CD8-positive, alpha-beta memory T cell (primary cell): ENCODE measurements at places on chromosomes 16 and 17. TPM values are rescaled to one million over a fixed set of nuclear protein-coding genes. Genes with fewer than 3 reads are reported as not detected.

DNA sequence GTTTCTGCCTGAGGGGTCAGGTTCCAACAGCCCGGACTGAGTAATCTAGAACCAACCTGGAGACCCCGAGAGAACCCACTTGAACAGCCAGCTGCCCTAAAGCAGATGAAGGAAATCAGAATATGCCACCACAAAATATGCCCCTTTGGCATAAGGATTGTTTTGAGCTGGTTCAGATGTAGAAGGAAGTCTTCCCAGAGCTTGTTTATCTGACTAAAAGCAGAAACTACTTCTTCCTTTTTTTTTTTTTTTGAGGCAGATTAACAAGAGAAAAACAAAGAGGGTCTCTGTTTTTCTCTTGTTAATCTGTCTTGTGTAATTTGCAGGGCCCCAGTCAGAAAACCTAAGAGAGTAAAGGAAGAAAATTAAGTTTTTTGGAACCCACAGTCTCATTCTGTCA, 53.0 kb downstream of the PECAM1 start:
- peaks cover 3% of the 10 kb centered on the region for H3K36me3 ChIP-seq
- no peak overlapping the region for H3K27ac ChIP-seq
- no peaks in the 10 kb centered on the region for H3K4me1 ChIP-seq
- H3K27me3 ChIP-seq: no peaks in the 10 kb centered on the region

DNA sequence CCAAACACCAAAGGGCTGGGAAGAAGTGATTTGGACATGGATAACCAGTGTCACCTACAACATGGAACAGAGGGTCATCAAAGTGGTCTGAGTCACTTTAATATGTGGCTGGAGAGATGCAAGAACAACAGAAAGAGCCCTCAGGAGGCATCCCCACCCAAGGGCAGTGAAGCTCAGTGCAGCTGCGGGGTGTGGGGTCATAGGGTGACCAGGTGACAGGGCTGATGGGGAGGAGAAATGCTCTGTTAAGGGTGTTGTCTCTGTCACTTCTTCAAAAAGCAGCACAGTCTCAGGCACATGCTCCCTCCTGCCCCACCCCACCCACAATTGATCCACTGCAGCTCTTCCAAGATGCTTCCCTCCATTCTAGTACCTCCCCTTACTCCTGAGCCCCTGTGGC, 819.1 kb downstream of the KCNJ18 start:
- DNase-seq: no peak
- no peak overlapping the region for H3K4me3 ChIP-seq
- no peaks in the 10 kb centered on the region for H3K27me3 ChIP-seq
- H3K36me3 ChIP-seq: no peaks in the 10 kb centered on the region
- no peak overlapping the region for H3K27ac ChIP-seq

DNA sequence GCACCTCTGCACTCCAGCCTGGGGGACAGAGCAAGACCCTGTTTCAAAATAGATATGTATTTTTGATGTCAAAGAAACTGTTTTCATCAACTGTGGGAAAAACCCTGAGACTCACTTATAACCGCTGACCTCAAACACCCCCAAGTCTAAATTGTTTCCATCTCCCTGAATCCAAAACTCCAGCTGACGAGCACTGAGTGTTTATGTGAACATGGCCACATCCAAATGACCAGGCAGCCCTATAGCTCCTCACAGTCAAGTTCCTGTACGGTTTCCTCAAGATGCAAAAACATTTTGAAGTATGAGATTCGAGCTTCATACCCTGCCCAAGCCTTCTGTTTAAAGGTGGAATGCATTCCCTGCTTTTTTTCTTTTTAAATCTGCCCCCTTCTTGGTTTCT, 45.3 kb upstream of the ZCCHC14 start:
- no peak for DNase-seq
- no peak overlapping the region for H3K27ac ChIP-seq
- no peak overlapping the region for H3K4me3 ChIP-seq
- peaks cover 8% of the 10 kb centered on the region for H3K27me3 ChIP-seq
- no peaks in the 10 kb centered on the region for H3K4me1 ChIP-seq
- no peaks in the 10 kb centered on the region for H3K36me3 ChIP-seq

DNA sequence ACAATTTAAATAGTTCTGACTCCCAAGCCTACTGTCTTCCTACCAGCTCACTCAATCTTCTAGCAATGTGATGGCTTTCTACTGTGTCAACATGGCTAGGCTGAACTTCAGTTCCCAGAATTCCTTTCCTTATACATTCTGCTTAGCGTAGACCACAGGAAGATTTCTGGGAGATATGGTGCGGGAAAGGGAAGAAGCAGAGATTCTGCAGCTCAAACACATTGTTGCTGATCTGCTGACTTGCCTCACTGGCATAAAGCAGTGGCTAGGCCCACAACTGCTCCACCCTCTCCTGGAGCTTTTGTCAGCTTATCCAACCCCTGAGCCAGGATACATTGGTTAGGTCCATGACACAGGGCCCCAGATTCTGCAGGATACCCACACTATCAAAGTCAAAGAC, 58.8 kb downstream of the GAS7 start:
- no peak overlapping the region for H3K4me3 ChIP-seq
- DNase-seq: no peak
- H3K27ac ChIP-seq: no peak overlapping the region

DNA sequence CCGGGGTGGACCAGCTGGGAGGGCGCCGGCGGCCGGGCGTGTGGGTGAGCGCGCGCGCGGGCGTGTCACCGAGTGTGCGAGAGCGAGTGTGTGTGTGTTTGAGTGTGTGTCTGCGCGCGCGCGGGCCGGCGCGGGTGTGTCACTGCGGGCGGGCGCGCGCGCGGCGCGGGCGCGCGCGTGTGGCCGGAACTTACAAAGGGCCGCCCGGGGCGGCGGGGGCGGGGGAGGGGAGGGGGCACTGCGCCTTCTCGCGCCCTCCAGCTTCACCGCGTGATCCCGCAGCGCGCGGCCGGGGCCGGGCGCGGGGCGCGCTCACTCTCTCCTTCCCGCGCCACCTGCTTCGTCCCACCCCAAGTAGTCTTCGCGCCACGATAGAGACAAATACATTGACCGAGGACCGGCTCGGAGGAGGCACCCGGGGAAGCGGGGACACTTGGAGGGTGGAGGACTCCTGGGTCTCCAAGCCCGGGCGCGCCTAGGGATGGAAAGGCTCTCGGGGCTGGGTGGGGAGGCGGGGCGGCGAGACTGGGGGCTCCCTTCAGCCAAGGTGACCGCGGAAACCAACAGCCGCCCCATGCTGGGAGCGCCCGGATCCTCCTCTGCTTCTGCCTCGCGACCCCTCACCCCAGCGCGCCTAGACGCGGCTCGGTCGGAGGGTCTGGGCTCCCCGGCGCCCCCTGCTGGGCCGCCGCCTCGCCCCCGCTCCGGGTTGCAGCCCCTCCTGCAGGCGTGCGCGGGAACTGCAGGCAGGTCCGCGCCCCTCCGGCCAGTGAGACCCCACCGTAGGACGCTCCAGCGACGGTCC, at the start of gene SRCIN1:
TSS of gene SRCIN1 (minus strand) at position 112 of the 805 bp plus-strand sequence. CDS start 247 bp downstream, outside the sequence.
- no peak within 1 kb of the TSS for H3K27ac ChIP-seq
- peak; percentile 25 for DNase-seq

Gene TMC7
- not detected for total RNA-seq

Gene HS3ST3A1
- not detected for total RNA-seq

GRCh38 chr16:69329369-69330285, 761 bp downstream of the PDF start:
- H3K4me1 ChIP-seq: peaks cover 50% of the 10 kb centered on the region
- H3K4me3 ChIP-seq: peak overlapping the region; percentile 76
- peaks cover 13% of the 10 kb centered on the region for H3K36me3 ChIP-seq
- H3K27ac ChIP-seq: peak overlapping the region; percentile 76
- H3K27me3 ChIP-seq: no peaks in the 10 kb centered on the region

DNA sequence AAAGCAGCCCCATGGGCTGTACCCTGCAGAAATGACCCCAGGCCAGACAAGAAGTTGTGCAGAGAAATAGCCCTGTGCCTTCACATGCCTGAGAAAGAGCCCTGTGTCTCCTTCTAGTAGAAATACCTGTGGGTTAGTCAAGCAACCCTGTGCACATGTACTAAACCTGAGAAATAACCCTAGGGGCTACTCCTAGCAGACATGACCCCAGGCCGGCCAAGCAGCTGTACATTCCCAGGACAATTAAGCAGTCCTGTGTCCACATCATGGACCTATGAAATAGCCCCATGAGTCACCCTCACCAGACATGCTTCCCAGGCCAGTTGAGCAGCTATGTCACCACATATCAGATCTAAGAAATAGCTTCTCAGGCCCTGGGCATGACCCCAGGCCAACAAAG, 519.7 kb upstream of the CA10 start:
- H3K4me3 ChIP-seq: no peak overlapping the region
- DNase-seq: no peak

- H3K4me1 ChIP-seq: no peaks in the 10 kb centered on the region
- no peaks in the 10 kb centered on the region for H3K27me3 ChIP-seq
- no peak overlapping the region for H3K4me3 ChIP-seq
Observed at GRCh38 chr17:10457952-10458351, 11.4 kb downstream of the MYH4 start.

GRCh38 chr17:39118674-39119419, 32.6 kb downstream of the PLXDC1 start:
- no peaks in the 10 kb centered on the region for H3K4me1 ChIP-seq
- H3K27me3 ChIP-seq: no peaks in the 10 kb centered on the region
- no peak overlapping the region for H3K27ac ChIP-seq
- no peak overlapping the region for H3K4me3 ChIP-seq
- no peaks in the 10 kb centered on the region for H3K36me3 ChIP-seq
- no peak for DNase-seq

DNA sequence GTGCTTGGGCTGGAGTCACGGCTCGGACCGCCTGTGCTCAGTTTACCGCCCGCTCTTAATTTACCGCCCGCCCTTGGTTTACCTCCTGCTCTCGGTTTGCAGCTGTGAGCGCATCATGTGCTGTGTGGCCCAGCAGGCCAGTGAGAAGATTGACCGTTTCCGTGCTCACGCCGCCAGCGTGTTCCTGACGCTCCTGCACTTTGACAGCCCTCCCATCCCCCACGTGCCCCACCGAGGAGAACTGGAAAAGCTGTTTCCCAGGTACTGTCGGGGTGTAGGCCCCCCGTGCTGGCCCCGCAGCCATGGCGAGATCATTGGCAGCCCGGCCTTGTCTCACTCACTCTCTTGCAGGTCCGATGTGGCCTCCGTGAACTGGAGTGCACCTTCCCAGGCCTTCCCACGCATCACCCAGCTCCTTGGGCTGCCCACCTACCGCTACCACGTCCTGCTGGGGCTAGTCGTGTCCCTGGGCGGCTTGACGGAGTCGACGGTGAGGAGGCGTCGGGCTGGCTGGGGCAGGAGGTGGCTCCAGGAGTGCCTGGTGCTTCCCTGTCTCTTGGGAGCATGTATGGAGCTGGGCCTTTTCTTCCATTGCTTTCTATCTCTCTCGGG, 89.3 kb upstream of the ZNF750 start:
- peaks cover 29% of the 10 kb centered on the region for H3K36me3 ChIP-seq
- DNase-seq: no peak
- no peak overlapping the region for H3K4me3 ChIP-seq

GRCh38 chr17:74444406-74444805, 12.5 kb downstream of the GPRC5C start:
- H3K4me1 ChIP-seq: no peaks in the 10 kb centered on the region
- H3K27ac ChIP-seq: no peak overlapping the region
- no peak for DNase-seq
- no peaks in the 10 kb centered on the region for H3K36me3 ChIP-seq
- H3K4me3 ChIP-seq: no peak overlapping the region
- no peaks in the 10 kb centered on the region for H3K27me3 ChIP-seq

Gene KRT33A
- not detected for total RNA-seq

Gene TEKT5
- total RNA-seq: not detected

DNA sequence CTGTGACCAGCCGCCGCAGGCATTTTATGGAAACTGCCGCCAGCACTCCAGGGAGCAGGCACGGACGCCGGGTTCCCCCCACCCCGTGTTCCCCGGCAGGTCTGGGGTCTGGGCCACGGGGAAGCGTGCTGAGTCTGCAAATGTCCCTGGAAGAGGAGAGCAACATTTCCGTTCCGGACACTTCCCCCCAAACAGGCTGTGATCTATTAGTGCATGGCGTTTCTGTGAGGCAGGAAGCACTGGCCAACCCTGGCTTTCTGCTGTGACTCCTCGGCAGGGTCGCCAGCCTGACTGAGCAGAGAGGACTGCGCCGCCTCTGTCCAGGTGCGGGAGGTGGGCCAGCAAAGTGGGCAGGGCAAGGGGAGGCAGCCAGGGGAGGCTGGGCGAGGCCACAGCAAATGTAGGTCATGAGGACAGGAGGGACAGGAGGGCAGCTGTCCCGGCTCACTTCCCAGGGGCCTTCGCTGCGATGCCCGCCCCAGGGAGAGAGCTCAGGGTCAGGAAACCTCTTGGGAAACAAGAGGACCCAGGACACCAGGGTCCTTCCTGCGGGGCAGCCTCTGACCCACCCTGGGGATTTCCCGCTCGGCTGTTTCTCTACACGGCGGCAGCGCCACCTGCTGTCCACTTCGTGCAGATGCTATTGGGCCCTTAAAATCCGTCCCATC, 9.5 kb downstream of the FOXF1 start:
- no peak overlapping the region for H3K27ac ChIP-seq
- peak; percentile 45 for DNase-seq
- H3K36me3 ChIP-seq: no peaks in the 10 kb centered on the region
- no peaks in the 10 kb centered on the region for H3K4me1 ChIP-seq
- no peak overlapping the region for H3K4me3 ChIP-seq

GRCh38 chr16:1530883-1531637, 2.4 kb upstream of the TMEM204 start:
- H3K36me3 ChIP-seq: no peaks in the 10 kb centered on the region
- no peak overlapping the region for H3K27ac ChIP-seq
- no peak overlapping the region for H3K4me3 ChIP-seq
- H3K4me1 ChIP-seq: peaks cover 41% of the 10 kb centered on the region

DNA sequence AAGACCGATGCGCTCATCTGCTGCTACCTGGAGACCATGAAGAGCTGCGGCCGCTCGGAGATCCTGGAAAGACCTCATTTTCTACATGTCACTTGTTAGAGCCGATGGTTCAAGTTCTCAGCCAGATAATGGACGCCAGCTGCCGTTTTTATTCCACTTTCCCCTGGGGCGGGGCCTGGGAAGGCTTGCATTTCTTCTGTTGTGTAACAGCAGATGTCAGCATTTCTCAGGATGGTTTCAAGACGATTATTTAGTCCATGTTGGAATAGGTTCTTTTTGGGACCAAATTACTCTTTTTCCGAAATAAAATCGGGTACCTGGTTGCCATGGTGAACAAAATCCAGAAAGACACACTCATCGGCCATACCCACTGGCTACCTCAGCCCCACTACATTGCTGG, 1418.3 kb downstream of the CDH11 start:
- no peaks in the 10 kb centered on the region for H3K4me1 ChIP-seq
- H3K4me3 ChIP-seq: no peak overlapping the region
- no peaks in the 10 kb centered on the region for H3K27me3 ChIP-seq
- no peak for DNase-seq

GRCh38 chr16:83244057-83244456, 563.7 kb upstream of the HSBP1 start:
- no peak overlapping the region for H3K27ac ChIP-seq
- no peaks in the 10 kb centered on the region for H3K27me3 ChIP-seq
- DNase-seq: no peak
- no peaks in the 10 kb centered on the region for H3K4me1 ChIP-seq

GRCh38 chr16:19823322-19823721, 61.3 kb downstream of the GPRC5B start:
- no peak overlapping the region for H3K4me3 ChIP-seq
- DNase-seq: no peak
- no peaks in the 10 kb centered on the region for H3K27me3 ChIP-seq
- no peaks in the 10 kb centered on the region for H3K36me3 ChIP-seq
- no peak overlapping the region for H3K27ac ChIP-seq

GRCh38 chr17:73645050-73645871, 1.0 kb upstream of the SDK2 start:
- no peak overlapping the region for H3K27ac ChIP-seq
- H3K4me1 ChIP-seq: peaks cover 12% of the 10 kb centered on the region
- no peak overlapping the region for H3K4me3 ChIP-seq
- no peaks in the 10 kb centered on the region for H3K36me3 ChIP-seq
- DNase-seq: no peak
